ENCODE measurements at places on chromosomes 6 and 20. TPM values are rescaled to one million over a fixed set of nuclear protein-coding genes. Genes with fewer than 3 reads are reported as not detected.
A peak's percentile ranks its signal among the peaks of the same experiment; 100 is the strongest.

GRCh38 chr6:94733066-94733465 lies 844.3 kb upstream of the MANEA start:
- no peak for DNase-seq

- DNase-seq, result no peak
These were observed 23.9 kb downstream of the MYH7B start for GRCh38 chr20:34979366-34980153.

DNA sequence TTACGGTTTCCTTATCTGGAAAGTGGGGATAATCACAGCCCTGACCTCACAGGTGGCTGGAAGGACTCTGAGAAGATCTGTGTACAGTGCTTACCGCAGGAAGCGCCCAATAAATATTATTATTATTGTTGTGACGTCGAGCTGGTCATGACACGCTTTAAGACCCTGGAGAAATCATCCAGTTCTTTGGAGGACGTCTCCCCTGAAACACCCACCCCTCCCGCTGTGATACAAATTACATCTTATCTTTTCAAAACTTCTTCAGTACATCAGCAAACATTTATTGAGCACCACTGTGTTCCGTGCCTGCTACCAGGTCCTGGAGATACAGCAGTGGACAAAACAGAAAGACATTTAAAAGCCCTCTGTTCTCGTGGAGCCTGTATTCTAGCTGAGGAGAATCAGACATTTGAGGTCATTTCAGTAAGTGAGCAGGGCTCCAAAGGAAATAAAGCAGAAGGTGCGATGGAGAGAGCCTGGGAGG lies 118.7 kb downstream of the CEBPB start:
- DNase-seq, result no peak

DNA sequence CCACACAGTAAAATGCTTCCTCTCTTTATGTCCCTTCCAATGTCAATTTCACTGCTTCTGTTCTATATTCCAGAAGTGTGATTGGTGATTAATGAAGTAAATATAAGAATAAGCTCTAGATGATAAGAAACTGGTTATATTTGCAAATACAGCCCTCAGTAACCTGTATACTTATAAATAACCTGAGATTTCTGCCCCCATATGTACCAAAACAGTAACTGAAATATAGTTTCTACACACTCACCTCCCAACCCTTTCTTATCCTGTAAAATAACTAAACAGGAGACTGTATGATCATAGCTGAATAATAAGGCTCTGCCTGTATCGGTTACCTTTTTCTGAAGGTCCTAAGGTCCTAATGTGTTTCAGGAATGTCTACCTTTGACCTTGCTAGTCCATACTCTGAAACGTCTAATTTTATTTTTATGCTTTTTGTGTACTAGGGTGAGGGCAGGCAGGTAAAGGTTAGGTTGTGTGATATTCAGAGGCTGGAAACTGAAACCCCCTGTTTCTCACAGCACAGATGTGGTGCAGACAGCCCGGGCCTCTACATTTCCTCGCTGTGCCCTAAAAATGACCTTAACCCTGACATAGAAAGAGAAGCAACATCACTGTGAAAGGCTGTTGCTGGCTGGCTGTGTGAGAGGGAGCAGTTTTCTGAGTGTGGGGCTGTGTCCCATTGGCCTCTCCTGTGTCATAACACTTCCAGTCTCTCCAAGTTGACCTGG lies 378.8 kb downstream of the CENPW start:
- DNase-seq, result no peak

GRCh38 chr6:141309295-141309694 lies 823.4 kb upstream of the GJE1 start:
- DNase-seq, result no peak

GRCh38 chr6:15249371-15250019 lies 3.6 kb downstream of the JARID2 start:
- DNase-seq, result no peak

DNA sequence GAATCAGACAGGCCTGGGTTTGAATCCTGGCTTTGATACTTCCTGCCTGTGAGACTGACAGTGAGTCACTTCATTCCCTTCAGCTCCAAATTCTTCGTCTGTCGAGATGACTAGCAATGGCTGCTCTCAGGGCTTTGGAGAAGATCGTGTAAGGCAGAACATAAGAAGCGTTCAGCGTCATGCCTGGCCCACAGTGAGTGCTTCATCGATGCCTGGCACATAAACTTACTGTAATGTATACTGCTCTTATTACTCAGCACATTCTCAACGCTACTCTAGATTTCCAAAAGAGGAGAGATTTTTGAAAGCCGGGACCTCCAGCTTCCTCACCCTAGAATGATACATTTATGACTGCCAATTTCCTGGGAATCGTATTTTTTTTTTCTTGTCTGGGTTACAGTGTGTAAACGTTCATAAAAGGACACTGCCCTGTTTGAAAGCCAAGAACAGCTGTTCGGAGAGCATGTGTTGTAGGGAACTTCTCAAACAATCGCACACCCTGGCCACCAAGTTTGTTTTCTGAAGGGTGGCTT lies 16.2 kb upstream of the BCAS1 start:
- no peak for DNase-seq

- DNase-seq, result no peak
These were observed 202.1 kb upstream of the HEY2 start for GRCh38 chr6:125547381-125547780.

DNA sequence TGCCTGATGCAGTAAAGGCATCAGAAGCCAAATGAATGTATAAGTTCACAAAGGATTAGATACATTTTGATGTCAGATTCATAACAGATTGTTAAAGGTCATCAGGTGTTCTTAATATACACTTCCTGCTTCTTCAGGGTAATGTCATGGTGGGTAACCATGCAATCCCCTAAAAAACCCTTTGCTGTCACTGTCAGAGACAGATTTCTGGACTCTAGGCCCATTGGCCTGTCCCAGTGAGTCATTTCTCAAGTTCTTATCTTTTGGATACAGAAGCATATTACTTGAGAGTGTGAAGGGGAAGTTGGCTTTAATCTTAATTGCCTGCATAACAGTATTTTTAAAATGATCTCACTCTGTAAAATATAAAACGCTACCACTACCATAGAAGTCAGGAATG lies 895.6 kb upstream of the MAP3K7 start:
- DNase-seq, result no peak

GRCh38 chr6:55047451-55048044 lies 126.8 kb upstream of the HCRTR2 start:
- no peak for DNase-seq

DNA sequence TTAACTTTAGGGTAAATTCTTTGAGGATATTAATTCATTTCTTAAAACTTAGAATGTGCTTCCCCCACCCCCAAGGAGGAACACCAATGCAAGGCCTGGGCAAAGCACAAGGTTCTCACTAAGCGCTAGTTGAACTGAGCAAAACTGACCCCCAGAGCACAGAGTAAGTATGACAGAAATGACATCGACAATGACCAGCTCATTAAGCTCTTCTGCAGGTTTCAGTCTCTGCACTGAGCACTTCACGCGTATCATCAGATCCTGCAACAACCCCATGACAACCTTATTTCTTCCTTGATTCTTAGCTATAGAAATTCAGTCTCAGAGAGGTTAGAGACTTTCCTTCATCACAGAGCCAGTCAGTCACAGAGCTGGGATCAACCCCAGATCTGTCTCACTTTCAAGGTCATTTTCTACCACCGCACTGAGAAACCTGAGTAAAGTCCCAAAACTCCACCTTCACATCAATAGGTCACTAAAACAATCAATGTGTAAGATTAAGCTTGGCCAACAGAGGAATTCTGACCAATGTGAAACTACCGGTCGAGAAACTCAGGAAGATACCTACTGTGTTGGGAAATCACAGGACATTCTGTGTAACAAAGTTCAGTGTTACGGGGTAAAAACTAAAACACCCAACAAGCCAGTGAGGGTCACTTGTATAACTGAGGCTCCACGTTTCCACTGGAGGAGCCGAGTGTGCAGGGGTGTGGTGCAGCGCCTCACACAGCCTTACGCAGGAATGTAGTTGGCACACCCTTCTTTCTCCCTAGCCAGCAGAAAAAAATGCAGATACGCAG lies 129.0 kb upstream of the FOXQ1 start:
- no peak for DNase-seq

DNA sequence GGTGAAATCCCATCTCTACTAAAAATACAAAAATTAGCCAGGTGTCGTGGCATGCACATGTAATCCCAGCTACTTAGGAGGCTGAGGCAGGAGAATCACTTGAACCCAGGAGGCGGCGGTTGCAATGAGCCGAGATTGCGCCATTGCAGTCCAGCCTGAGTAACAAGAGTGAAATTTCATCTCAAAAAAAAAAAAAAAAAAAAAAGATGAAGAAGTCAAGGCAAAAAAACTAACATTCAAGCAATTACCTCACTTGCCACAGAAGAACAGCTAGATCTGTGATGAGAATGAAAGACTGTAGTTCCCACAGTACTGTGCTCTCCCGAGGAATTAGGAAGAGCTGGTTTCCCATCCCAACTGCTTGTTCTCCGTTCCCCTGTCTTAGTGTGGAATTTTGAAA lies 144.7 kb upstream of the ECI2 start:
- no peak for DNase-seq

- DNase-seq, result no peak
These were observed 98.8 kb upstream of the CEP85L start for GRCh38 chr6:118750143-118750542.

DNA sequence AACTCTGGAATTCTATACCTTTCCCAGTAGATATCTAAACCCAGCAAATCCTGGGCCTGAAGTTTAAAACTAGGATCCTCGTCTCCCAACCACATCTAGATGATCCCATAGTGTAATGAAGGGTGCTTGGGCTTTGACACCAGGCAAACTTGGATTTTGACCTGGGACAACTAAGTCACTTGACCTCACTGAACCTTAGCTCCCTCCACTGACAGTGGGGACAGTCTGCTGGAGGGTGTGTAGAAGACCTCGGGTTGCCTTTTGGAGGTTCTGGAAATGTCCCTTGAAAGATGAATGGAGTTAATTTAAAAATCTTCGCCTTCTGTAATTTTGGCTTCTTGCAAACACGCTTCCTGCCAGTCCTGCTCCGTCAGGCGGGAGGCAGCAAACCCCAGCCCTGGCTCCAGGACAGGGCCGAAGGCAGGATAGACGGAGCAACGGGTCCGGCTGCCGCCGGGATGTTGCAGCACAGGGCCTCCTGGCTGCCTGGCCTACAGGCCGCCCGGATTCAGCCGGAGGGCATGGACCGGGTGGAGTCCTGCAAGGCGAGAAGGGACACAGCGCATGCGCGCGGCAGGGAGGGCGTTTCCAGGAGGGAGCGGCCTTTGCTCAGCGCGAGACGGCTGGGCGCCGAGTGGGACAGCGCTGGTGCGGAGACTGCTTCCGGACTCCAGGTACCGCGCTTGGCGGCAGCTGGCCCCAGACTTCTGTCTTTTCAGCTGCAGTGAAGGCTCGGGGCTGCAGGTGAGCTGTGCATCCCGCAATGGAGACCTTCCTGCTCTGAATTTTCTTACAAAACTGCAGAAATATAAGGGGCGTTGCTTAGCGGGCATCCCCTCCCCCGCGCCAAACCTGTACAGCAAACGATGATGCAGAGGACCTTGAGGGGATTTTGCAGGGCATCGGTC lies at the start of gene TMEM14A:
TMEM14A (plus strand) TSS at position 612 of the 908 bp plus-strand sequence. CDS start 5,990 bp downstream, outside the sequence.
- peak; percentile 85 for DNase-seq

DNA sequence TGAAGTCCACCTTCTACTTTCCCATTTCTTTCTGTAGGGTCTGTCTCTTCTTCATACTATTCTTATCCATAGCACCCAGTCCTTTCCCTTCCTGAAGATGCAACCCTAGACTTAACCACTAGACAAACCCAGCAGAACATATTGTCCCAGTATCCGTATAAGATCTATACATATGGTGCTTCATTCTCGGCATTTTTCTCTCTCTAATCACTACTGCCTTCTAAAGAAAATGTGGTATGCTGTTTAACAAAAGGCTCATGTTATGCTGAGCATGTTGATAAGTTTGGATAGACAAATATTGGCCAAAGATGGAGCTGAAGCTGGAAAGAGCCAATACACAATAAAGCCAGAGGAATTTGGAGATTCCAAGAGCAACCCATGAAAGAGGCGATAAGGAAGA lies 212.6 kb downstream of the MAFB start:
- no peak for DNase-seq

- no peak for DNase-seq
These were observed 2.4 kb downstream of the SPDEF start for GRCh38 chr6:34553750-34554149.

DNA sequence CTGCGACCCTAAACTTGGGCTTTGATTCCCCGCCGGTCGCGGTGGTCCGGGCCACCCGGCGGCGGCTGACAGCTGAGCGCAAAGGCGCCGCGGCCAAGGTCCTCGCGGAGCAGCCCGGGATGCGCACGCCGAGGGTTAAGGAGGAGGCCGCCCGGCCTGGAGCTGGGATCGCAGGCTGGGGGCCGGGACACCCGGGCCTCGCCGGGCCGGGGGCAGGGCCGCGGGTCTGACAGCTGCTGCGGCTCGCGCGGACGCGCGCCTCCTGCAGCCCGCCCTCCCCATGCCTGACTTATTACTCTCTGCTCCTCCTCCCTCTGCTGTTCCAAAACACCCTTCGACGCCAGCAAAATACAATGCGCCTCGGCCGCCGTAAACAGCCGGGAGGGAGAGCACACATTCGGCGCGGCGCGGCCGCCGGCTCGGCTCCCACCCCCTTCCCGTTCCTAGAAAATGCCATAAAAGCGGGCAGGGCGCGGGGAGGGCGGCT lies 746 bp downstream of the BACH2 start:
- peak; percentile 74 for DNase-seq

GRCh38 chr6:42618105-42618504 lies 54.3 kb downstream of the UBR2 start:
- no peak for DNase-seq

DNA sequence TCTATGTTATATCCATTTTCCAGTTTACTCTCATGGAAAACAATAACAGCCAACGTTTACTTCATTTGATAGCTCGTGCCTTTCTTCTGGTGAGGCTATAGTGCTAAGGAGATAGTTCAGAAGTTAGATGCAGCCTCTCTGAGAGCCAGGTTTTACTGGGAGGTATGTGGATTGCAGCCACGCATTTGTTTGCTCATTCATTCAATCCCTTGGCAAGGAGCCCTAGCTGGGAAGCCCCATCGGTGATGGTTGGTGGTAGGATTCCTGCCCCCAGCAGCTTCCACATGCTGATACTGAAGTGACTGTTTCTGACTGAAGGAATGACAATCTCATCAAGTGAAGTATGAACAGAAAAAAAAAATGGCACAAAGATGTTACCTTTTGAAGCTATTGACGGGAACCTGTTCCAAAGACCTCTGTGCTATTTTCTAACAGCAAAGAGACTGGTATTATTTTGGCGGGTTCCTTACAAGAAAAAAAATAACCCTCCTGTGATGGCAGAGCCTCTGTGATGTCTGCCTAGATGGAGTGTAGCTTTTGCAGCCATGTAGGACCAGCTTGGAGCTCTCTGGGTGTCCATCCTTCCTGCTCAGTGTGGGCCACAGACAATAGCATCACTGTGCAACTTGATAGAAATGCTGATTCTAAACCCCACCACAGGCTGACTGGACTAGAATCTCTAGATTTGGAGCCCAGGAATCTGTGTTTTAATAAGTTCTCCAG lies 30.6 kb downstream of the SNAP25 start:
- DNase-seq, result no peak

- DNase-seq, result no peak
These were observed 395.0 kb upstream of the RUNX2 start for GRCh38 chr6:44933108-44933507.

The HNF4A gene
- not detected for total RNA-seq

The NT5DC1 gene
- 9.4 TPM for total RNA-seq

The GABRR1 gene
- not detected for total RNA-seq

The DLL1 gene
- total RNA-seq, result 0.49 TPM

The DPPA5 gene
- not detected for total RNA-seq
